Sigmoid colon (tissue), 7 donors: ENCODE measurements at places on chromosomes 11 and 22. TPM values are rescaled to one million over a fixed set of nuclear protein-coding genes. Genes with fewer than 3 reads are reported as not detected.

- no peak for DNase-seq
Measured at GRCh38 chr11:126997641-126998040, 2.9 kb downstream of the KIRREL3 start.

- DNase-seq: no peak
Measured at GRCh38 chr11:118051611-118052461, 25.0 kb upstream of the TMPRSS4 start.

GRCh38 chr22:37571258-37571991 lies 8.5 kb downstream of the LGALS2 start:
- DNase-seq: no peak

GRCh38 chr22:36386351-36386899 lies 1.3 kb downstream of the MYH9 start:
- DNase-seq: no peak

DNA sequence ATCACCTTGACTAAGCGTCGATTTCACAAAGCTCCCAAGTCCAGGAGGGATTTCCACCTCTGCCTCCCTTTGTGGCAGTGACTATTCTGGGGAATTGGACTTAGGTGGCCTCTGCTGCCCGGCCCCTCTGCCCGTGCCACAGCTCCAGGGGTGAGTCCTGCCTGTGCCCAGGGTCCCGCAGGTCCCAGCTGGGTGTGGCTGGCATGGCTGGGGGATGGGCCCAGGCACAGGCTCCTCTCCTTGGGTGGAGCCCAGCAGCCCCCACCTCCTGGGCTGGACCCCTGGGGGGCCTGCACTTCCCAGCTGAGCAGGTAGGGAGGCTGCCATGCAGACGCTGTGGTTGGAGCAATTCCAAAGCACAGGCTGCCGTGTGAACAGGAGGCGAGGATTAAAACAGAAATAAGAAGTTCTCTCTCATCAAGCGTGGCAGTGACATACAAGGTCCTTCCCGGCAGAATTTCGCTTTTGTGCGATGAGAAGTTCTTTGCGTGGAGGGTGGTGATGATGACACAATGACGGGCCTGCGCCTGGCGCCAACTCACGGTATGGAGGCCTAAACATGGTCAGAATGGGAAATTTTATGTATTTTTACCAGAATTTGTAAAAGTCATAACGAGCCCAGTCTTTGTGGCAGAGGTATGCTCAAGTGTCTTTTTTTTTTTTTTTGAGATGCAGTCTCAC lies 107.3 kb downstream of the BRD1 start:
- DNase-seq: no peak

DNA sequence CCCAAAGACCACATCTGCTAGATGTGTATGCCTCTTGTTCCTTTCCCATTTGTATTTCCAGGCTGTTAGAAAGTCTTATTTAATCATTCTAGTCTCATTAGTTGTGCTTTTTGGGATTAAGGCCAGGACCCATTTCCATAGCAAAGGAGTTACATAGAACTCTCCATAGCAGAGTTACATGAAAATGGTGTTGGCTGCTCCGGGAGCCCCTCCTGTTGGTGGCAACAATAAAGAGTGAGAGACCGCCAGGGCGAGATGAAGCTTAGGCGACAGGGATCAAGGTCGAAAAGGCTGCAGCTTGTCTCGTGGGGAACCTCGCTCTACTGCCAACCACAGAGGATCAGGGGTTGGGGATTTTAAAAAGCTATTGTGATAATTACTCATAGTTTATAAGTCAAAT lies 58.3 kb downstream of the GRIK4 start:
- peak; percentile 46 for DNase-seq

- DNase-seq: no peak
Measured at GRCh38 chr11:25602149-25602548, 729.8 kb upstream of the ANO3 start.

DNA sequence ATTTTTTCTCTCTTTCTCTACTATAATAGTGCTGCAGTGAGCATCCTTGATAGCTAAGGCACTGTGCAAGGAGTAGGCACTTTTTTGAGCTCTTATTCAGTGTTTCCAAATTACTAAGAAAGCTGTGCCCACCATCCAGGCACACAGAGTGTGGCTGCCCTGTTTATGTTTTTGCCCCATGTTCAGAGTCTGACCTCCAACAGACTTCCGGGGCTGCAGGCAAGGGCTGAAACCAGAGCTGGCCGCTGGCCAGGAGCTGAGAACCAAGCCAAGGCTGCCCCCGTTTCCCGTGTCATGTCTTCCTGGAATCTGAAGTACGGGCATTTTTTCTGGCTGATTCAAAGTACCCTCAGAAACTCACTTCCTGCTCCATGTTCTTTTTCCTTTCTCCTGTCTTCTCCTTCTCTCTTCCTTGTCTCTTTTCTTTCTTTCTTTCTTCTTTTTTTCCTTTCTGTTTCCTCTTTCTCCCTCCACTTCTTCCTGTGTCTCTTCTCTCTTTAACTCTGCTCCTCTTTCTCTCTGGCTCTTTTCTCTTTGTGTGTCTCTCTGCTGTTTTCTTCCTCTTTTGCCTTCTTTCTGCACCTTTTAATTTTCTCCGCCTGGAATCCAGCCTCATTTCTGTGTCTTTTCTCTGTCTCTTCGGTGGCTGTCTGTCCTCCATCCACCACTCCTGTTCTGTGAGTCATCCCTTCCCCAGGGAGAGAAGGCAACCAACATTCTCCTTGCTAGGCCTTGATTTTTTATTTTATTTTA lies 17.0 kb upstream of the KCTD14 start:
- peak; percentile 81 for DNase-seq

- DNase-seq: no peak
Measured at GRCh38 chr22:19728836-19729235, 5.5 kb downstream of the GP1BB start.

- DNase-seq: no peak
Measured at GRCh38 chr22:17402293-17402692, 33.0 kb downstream of the CECR2 start.

DNA sequence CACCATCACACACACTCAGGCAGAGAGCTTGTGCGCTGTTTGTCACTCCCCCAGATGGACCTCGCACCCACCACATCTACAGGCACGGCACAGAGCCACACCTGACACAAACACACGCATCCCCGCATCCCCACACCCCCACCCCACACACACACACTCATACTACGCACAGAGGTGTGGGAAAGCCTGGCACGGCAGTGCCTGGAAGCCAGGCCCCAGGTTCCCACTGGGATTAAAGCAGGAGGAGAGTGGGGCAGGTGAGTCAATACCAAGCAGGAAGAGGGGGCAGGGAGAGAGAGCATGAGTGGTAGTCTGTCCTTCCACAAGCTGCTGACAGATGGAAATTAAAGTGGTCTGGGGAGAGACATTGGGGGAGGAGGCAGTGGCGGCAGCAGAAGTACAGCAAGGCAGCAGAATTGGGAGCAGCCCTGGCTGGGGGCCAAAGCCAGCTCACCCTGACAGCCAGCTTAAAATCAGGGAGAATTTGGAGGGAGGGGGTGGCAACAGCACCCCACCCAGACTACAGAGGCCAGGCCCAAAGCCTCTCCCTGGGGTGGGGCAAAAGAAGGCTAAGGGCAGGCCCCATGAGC lies 20.7 kb downstream of the TNKS1BP1 start:
- peak; percentile 67 for DNase-seq

- no peak for DNase-seq
Measured at GRCh38 chr11:95541715-95542114, 247.9 kb downstream of the FAM76B start.

DNA sequence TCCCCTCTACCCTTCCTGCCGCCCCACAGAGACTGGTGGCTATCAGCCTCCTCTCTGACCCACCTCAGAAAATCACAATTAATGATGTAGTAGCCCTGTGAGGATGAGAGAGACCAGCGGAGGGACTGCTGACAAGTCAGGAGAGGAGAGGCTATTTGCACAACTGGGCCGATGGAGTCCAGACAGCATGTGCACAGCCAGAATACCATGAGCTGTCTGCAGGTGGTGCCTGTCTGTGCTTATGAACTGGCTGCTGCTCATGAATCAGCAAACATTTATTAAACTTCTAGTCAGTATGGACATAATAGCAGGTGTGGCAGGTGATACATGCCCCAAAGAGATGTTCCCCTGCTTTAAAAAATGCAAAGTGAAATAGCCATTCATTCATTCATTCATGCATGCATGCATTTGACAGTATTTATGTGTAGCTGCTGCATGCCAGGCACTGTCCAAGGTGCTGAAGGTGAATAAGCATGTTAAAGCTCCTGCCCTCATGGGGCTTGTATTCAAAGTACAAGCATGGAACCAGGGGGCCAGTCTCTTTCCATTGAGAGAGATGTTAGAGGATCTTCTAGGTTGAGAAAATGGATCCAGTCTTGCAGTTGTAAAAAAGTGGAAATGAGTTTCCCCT lies 141.3 kb downstream of the GRIK4 start:
- no peak for DNase-seq

DNA sequence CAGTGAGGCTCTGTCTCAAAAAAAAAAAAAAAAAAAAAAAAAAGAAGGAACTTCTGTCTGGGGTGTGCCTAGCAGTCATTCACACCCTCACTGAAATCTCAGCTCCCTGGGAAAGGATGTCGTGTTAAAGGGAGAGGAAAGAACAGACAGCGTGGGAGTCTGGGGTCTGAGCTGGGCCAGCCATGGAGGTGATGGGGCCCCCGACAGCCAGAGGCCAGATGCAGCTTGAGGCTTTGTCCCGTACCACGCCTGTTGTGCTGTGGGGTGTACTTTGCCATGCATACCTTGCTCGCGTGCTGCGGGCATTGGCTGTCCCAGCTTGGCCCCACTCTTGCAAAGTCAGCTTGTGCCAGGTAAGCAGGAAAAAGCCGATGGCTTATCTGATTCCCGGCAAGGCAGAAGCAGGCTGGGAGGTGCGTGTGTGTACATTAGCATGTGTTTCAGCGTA lies 4.6 kb downstream of the SYT12 start:
- no peak for DNase-seq

BCO2 gene
- total RNA-seq: 7.2 TPM

ACR gene
- total RNA-seq: not detected

SMTNL1 gene
- total RNA-seq: not detected

LDHAL6A gene
- total RNA-seq: not detected

PARVG gene
- total RNA-seq: 65.1 TPM
